Right ventricle myocardium inferior (tissue), 1 donor: ENCODE measurements at places on chromosomes 11 and 22. TPM values are rescaled to one million over a fixed set of nuclear protein-coding genes. Genes with fewer than 3 reads are reported as not detected.

DNA sequence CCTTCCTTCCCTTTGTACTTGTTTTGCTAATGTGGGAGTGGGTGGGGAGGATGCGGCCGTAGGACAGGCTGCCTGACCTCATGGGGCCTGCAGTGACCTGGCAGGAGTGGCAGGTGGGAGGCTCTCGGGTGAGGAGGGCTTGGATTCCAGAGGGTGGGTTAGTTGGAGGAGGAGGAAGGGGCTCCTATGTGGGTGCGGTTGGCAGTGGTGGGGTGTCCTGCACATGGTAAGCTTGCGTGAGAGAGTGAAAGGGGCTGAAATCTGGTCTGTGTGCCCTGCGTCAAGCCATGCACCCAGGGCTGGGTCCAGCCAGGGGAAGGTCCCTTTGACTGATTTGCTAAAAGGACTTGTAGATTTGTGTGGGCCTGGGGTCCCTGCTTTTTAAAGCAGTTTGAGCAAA lies 90.7 kb upstream of the OR4B1 start:
- no peak for DNase-seq

DNA sequence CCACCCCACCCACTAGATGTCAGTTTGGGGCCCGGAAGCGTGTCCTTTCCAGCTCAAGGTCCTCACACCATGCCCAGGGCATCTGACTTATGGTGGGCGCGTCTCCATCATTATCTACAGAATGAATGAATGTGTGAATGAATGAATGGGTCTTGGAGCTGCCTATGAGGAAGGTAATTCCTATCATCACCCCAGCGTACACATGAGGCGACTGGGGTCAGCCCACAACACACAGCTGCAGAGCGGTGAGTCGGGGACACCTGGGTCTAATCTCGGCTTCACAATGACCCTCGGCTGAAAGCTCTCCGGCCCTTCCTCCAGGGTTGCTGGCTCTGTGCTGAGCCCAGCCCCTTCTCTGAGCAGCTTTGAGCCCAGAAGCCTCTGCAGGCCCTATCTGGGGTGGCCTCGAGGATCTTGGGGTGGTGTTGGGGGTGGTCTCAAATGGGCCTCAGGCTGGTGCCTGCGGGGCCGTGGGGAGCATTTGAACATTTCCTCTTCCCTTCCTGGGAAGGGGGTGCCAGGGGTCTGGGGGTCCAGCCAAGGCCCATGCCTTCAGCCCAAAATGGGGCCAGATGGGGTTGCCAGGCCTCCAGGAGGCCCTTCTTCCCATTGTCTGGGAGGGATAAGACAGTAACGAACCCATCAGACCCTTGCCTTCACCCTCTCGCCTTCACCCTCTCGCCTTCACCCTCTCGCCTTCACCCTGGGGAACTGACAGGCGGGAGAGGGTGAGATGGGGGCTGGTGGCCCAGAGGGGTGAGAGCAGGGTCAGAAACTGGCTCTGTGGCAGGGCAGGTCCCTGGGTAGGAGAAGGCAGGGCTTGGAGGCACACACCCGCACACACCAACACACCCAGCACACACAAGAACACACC lies 82.4 kb downstream of the MYEOV start:
- DNase-seq, result no peak

DNA sequence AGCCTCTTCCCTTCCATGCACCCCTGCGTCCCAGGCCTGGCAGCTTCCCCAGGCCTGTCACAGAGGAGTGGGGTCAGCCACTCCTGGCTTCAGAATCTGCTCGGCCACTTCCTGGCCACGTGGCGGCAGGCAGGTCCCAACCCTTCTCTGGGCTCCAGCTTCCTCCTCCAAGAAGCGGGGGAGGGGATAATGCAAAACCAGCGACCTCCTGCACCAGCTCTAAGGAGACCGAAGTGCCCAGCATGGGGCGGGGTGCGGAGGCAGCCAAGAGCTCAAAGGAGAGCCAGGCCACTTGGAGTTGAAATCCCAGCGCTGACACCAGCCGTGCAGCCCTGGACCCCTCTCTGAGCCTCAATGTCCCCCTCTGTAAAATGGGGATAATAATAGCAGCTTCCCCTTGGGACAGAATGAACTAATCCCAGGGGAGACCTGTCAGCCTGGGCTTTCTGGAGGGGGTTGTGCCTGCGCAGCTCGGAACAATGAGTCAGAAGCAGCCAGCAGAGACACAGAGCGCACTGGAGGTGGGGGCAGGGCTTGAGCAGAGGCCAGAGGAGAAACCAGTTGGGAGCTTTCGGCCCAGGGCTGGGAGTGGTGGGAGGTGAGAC lies 22.8 kb upstream of the PICK1 start:
- peak; percentile 89 for DNase-seq

DNA sequence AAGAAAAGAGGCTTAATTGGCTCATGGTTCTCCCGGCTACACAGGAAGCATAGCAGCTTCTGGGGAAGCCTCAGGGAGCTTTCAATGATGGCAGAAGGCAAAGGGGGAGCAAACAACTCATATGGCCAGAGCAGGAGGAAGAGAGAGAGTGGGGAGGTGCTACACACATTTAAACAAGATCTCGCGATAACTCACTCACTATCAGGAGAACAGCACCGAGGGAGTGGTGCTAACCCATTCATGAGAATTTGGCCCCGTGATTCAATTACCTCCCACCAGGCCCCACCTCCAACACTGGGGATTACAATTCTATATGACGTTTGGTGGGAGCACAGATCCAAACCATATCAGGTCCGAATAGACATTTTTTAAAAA lies 41.7 kb upstream of the APLNR start:
- DNase-seq, result no peak

- DNase-seq, result no peak
Observed at GRCh38 chr11:30346068-30346688, 23.3 kb downstream of the ARL14EP start.

The ACER3 gene
- 9.9 TPM for total RNA-seq

The TMEM80 gene
- total RNA-seq, result 9.9 TPM

The PLAAT4 gene
- total RNA-seq, result 36.1 TPM
